Stimulated activated CD8-positive, alpha-beta memory T cell treated with anti-CD3 and anti-CD28 coated beads, Interleukin-7, amount 100 ng/mL, for 4 hours (primary cell): ENCODE measurements at places on chromosomes 1 and 21.
A peak's percentile ranks its signal among the peaks of the same experiment; 100 is the strongest.

DNA sequence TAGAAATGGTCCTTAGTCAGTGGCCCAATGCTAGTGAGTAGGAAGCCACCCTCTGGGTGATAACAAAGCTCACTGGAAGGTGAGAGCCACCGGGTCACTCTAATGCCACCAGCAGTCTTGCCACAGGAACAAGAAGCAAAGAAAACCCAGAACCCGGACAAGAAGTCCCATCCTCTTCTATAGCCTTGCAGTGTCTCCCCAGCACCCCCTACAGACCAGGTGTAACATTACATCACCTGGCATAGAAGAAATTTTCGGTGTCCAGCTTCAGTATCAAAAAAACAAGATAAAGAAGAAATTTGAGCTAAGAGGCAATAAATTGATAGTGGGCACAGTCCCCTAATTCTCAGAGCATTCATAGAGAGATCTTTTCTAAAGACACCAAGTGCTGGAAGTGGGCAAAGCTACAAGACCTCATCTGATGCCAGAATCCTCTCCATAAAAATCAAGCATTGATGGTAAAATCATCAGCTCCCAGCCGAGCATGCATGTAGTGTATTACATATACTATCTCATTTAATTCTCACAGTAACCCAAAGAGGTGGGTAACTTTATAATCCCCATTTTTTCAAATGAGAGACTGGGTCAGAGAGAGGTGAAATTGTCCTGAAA is 491.0 kb downstream of the MATN1 start:
- DNase-seq = no peak

DNA sequence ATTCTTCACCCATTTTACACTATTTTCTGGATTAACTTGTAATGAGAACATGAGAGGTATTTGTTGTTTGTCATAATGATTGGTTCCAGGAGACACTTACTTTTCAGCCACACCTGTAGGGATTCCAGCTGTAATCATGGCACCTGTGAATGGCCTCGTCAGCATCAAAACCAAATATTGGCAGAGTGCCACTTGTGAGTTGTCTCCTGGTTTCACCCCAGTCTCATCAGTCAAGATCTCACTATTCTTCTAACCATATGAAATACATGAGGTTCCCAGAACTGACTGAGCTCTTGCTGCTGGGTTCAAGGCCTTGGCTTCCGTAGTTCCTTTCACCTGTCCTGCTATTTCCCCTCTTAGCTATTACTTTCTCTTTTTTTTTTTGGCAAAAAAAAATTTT is 246.6 kb upstream of the ADGRL2 start:
- DNase-seq = no peak

- DNase-seq = no peak
Observed at GRCh38 chr1:11595285-11595684, 58.9 kb downstream of the FBXO2 start.

GRCh38 chr1:113135460-113135859 is 62.5 kb downstream of the LRIG2 start:
- no peak for DNase-seq

DNA sequence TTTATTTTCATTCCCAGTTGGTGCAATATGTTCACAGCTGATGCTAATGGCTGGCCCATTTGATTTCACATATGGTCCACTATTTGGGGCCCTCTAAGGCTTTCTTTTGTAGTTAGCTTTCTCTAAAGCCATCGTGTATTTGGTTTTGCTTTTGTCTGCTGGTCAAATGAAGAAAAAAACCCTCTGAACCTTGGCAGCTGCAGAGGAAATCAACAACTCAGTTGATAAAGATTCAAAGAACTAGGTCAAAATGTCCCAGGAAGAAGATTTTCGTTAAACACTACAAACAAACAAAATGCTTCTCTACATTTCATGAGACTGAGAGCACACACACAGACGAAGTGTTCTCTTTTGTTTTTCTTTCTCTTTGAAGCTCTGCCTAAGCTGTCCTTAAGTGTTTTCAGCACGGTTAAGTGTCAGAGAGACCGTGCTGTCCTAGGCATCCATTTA is 655.0 kb downstream of the RWDD3 start:
- no peak for DNase-seq

DNA sequence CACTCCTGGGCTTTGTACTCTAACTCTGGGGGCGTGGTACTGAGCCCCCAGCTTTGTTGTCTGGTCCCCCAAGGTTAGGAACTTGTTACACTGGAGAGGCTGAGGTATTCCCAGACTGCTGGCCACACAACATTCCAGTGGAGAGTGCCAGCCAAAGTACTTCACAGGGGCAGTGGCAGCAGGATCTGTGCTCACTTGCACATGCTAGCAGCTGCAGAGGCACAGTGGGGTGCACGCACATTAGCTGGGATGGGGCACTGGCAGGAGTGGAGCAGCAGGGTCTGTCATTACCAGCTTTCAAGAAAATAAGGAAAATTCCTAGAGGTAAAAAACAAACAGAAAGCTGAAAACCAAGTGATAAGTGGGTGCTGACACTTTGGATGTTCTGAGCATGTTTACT is 31.0 kb downstream of the ZNF691 start:
- DNase-seq = no peak

- no peak for DNase-seq
Observed at GRCh38 chr1:15176120-15176519, 22.6 kb downstream of the TMEM51 start.

- DNase-seq = no peak
Observed at GRCh38 chr1:110498270-110498669, 20.7 kb downstream of the KCNA10 start.

DNA sequence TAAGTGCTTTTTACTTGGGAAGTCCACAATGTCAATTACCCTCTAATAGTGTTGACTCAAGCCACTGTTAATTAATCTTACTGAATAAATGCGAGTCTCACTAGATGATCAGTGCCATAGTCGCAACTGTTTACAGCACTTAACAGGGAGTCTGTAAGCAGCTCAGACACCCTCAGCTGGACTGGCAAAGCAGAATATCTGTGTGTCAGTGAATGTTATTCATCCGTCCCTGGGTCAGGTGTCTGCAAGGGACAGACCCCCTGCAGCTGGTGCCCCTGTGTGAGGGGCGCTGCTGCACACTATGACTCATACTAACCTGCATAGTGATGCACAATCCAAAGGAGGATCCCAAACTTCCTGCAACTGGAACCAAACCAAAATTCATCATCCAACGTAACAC is 306.5 kb downstream of the HHIPL2 start:
- no peak for DNase-seq

DNA sequence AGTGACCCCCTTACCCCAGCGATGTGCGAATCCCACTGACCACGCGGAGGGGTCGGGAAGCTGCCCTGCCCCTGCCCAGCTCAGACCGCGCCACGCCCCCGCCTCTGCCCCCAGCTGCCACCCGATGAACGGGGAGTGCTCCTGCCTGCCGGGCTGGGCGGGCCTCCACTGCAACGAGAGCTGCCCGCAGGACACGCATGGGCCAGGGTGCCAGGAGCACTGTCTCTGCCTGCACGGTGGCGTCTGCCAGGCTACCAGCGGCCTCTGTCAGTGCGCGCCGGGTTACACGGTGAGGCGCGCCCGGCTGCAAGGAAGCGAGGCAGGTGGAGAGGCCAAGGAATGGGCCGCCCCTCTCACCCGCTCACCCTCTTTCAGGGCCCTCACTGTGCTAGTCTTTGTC is 11.9 kb upstream of the LRRC71 start:
- no peak for DNase-seq

DNA sequence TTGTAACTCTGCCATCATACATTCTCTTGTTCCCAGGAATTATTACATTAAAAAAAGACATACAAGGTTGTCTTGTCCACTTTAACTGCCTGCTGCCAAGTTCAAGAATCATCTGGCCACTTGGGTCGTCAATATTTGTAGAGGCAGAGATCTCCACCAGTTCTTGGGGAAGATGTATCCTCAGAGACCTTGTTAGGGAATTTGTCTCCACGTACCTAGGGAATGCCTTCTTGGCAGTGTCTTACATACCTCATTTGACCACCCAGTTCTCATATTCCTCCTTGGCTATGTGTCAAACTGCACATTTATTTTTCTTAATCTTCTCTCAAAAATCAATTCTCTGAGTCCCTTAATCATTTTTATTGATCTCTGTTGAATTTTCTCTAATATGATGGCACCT is 266.0 kb downstream of the SPATA17 start:
- DNase-seq = no peak

- DNase-seq = peak; percentile 19
Observed at GRCh38 chr1:206001476-206001888, 1.7 kb downstream of the RAB7B start.

DNA sequence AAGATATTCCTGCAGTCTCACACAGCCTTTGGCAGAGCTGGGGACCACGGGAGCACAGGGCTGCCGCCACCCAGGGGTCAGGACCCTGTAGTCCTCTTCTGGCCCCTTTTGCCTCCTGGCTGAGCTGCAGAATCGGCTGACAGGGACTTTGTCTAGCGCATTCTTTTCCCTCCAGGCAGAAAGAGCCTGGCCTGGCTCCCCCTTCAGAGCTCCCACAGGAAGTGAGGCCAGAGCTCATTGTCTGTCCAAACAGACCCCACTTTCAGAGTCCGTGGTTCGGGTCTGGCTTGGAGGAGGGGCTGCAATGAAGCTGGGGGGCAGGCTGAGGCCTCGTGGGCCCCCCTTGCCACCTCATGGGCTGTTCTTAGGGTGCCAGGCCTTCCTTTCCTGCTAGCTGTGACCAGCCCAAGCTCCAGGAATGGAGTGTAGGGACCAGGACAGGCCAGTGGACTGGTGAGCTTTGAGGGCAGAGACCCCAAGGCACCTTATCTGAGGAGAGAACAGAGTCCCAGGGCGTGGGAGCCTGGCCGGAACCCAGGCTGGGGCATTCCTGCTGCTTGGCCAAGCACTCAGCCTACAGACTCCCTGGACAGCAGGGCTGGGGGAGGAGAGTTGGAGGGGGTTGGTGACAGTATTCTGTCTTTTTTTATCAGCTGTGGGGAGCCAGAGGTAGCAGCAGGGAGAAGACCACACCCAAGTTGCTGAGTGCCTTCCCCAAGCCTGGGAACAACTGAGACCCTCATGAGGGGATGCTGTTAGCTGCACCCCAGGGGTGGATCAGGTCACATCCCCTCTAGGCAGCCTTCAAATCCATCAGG is 4.7 kb downstream of the CELSR2 start:
- no peak for DNase-seq

DNA sequence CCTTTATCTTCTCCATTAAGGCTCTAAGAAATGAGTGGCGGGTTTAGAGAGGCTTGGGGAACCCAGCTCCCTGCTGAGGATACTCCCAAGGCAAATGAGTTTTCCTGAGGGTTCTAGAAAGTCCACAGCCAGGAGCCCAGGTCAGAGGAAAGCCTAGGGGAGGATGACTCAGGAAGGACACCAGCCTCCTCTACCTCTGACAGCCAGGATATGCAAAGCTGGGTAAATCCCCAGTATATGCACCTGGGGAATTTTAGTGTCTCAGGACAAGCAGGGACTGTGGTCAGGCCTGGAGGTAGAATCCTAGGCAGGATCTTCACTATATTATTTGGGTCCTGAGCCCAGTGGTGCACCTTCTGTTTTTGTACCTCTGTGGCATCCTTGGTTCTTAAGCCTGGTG is 23.5 kb upstream of the WNT4 start:
- DNase-seq = no peak

DNA sequence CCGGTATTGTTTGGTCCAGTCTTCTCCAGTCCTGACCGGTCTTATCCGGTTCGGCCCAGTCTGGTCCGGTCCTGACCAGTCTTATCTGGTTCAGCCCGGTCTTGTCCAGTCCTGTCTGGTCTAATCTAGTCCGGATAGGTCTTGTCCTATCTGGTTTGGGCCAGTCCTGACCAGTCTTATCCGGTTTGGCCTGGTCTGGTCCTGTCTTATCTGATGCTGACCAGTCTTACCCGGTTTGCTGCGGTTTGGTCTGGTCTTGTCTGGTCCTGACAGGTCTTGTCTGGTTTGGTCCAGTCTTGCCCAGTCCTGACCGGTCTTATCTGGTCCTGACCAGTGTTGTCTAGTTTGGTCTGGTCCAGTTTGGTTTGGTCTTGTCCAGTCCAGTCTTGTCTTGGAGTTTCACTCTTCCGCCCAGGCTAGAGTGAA is 30.1 kb downstream of the DHX9 start:
- DNase-seq = no peak

DNA sequence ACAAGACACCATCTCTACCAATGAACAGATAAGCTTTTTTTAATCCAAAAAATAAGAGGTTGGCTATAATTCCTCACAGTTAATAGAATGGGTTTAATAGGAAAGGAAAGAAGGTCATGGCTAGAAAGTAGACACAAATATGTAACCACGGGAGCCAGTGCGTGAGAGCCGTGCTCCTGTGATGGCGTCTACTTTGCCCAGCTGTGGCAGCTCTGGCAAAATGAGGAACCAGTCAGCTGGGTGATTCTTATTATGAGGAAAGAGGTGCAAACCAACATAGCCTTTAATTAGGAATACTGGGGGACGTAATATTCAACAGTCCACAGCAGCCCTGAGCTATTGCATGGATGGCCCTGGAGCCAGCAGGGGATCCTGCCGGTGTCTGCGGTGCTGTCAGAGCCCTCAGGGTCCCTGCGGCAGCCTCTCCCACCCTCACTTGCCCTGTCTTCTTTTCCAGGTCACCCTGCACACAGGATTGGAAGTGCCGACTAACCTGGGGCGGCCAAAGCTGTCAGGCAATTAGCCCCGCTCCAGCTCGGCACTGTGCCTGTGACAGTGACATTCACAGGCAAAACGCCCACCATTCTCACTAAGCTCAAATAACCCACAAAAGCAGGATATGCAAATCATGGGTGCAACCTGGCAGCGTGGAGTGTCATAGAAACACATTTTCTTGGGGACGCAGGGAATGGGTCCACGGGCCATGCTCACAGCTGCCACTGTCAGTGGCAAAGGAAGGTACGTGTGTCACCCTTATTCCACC is 25.9 kb upstream of the GNPAT start:
- peak; percentile 5 for DNase-seq

DNA sequence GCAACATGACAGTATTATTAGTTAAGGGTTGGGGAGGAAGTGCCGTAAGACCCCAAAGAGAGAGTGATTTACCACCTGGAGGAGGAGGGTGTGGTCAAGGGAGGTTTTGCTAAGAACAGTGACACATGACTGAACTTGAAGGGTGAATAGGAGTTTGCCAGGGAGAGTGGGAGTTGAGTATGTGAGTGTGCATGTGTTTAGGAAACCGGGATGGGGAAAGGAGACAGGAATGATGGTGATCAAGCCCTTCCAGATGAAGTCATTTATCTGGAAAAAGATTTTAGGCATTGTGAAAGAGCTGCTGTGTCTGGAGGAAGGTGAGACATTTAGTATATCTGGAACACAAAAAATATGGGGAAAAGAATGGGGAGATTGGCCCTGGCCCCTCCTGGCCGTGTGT is 28.1 kb upstream of the IL10 start:
- no peak for DNase-seq

DNA sequence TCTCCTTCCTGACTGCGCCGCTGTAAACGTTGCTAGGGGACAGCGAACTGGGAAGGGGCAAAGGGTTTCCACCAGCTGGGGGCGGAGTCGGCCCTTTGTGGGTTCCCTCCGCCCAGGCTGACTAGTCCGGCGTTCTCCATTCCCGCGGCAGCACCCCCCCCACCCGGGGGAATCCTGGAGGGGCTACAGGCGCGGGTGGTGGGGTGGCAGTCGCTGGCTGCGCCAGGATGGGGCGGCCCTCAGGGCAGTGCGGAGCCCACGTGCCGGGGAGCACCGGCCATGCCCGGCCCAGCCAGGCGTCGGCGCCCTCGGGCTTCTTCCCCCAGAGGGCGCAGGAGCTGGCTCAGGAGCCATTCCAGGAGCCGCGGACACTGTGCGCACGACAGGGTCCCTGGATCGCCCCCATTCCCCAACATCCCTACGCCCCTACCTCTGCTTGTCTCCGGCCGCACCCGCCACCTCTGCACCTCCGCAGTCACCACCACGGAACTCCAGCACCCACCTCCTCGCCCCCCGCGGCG is 476 bp downstream of the BATF3 start:
- DNase-seq = peak; percentile 12
